ENCODE measurements at places on chromosomes 12 and 14.
A peak's percentile ranks its signal among the peaks of the same experiment; 100 is the strongest.

GRCh38 chr14:42113358-42114069 lies 506.8 kb downstream of the LRFN5 start:
- no peak for DNase-seq

DNA sequence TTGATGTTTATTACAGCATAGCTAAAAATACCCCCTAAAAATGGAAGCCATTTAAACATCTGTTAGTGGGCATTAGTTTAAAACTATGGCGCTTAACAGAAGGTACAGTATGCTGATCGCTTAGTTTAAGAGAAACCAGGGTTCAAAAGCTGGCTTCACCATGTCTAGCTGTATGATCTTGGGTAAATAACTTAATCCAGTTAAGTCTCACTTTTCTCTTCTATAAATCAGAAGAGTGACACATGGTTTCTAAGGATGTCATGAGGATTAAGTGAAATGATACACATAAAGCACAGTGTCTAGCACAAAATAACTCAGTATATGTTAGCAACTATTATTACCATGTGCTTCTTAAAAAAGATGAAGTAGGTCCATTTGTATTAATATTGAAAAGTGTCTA lies 38.7 kb downstream of the STK38L start:
- no peak for DNase-seq

DNA sequence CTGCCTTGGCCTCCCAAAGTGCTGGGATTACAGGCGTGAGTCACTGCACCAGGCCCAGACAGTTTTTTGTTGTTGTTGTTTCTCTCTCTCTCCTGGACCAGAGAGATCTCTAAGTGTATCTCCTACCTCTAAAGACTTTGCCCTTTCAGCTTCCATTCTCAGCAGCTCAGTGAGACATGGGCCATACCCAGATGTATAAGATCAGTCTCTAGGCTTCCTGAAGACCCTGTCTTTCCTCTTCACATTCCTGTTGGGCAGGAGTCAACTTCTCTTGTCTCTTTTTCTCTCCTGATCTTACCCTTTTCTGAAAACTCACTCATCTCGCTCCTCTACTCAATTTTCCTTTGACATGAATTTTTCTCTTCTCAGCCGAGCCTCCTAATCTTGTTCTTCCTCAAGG lies 42.0 kb downstream of the KCNK13 start:
- no peak for DNase-seq

DNA sequence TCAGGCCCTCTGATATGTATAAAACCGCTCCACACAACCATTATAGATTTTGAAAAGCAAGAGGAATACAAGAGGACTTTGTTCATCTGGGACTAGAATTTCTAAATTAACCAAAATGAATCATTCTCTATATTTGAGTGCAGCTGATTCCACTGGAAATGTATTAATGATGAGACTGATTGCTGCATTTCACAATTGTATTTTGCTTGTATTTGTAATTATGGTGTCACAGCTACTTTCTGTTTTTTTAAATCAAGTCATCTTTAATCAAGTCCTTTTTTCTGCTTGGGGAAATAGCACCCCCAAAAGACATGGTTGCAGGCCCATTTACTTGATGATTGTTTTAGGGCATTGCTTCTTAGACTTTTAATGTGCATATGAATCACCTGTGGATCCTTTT lies 162.4 kb downstream of the KICS2 start:
- DNase-seq: no peak

- DNase-seq: no peak
These were observed 43.3 kb downstream of the GALNT8 start for GRCh38 chr12:4763549-4763948.

- no peak for DNase-seq
These were observed 161.2 kb downstream of the TMTC3 start for GRCh38 chr12:88303335-88303734.

- DNase-seq: no peak
These were observed 20.0 kb downstream of the ITGA7 start for GRCh38 chr12:55687746-55688145.

DNA sequence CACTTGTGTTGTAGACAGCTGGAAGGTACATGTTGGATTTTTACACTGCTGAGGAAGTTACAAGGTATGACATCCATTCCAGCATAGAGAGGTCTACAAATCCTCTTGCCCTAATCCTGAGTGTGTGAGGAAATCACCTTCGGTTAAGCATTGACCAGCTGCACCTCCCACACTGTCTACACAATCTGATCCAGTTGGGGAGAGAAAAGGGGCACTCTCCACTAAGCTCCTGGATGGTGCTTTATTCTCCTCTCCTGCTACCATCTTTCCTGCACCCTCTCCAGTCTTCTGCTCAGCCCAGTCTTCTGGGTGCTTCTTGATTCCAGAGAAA lies at the start of gene OR6J1:
Gene OR6J1, minus strand, starts transcription at position 48 of the 331 bp plus-strand sequence. CDS start 9,541 bp downstream, outside the sequence.
- no peak for DNase-seq

- DNase-seq: no peak
These were observed 2.9 kb downstream of the ABCD2 start for GRCh38 chr12:39616666-39617065.

DNA sequence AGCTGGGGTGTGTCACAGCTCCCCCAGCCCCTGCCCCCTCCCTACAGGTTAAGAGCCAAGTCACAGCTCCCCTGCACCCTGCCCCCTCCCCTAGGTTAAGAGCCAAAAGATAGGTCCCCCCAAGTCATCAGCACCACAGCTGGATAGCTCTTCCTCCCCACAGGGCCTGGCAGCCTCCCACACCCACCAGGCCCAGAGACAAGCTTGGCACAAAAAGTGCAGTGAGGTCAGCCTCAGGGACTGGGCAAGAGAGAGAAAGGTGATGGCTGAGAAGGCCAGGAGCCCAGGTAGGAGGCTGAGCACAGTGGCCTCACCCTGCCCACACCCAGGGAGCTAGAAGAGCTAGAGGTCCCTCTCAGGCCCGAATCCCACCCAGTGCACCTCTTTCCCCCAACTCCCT lies 8.7 kb downstream of the ITGA7 start:
- DNase-seq: no peak

- no peak for DNase-seq
These were observed 79.6 kb downstream of the PPM1A start for GRCh38 chr14:60328583-60328982.

DNA sequence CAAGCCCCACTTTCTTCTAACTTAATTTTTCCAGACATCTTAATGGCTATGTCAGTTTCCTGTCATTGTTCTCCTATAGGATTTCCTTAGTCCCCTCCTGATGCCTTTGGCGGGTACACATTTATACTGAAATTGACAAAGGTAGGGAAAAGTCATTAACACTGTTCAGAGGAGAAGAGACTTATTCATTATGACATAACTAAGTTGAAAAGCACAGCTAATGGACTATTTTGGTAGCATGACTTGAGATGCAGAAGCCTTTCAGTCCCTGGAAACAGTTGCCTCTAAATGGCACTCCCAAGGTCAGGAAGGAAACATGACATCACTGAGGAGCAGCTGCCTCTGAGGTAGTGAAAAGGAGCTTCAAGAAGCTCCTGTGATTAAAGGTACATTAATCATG lies 317.5 kb upstream of the KITLG start:
- no peak for DNase-seq

GRCh38 chr12:4817880-4818279 lies 91.8 kb upstream of the KCNA1 start:
- no peak for DNase-seq

DNA sequence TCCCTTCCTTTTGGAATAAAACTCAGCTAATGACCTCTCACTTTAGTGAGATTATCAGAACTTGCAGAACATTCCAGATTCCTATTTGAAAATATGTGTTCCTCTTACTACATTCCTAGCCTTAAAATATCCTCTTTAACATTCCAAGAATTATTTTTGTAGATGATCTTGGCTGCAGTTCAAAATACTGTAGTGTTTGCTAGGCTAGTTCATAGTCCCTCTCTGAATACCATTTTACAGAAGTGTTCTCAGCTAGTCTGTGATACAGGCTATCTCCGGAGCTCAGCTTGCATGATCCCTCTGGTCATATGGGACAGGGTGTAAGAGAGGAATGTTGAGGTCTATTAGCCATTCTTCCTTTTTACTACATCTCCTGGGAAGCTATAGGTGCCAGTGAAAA lies 17.6 kb upstream of the GPR33 start:
- DNase-seq: peak; percentile 68

DNA sequence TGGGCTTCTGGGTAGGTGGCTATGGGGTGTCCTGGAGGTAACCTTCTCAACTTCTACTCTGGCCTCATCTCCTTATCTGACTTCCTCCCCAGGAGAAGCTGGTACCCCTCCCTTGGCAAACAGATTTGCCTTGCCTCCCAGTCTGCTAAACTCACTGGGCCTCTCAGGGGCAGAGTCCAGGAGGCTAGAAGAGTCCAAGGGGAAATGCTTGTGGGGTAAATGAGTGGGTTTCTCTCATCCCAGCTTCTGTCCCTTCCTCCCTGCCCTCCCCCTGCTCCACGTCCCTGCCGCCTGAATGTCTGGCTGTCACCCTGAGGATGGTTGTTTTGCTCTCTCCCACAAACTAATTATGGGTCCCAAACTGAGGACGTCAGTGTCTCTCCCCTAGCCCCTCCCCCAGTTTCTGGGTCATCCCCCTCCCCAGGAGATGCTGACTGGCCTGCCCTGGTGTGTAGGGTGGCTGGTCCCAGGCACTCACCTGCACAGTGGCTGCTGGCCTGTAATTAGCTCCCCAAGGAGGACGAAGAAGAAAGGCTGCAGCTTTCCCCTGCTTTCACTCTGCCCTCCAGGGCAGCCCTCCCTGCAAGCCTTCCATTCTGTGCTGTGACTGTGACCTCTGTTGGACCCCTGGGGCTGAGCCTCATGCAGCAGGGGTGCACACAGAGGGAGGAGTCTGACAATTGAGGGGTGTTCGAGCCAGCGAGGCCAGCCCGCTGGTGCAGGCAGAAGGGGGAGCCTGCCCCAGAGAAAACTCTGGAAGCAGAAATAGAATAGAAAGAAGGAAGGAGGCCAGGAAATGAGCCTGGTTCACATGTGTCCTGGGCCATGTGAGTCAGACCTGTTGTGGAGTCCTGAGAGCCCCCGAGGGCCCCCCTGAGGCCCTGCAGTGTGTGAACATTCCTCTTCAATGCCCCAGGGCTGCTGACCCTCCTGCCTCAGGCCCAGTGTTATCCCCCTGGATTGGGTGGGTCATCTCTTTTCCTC lies at the start of gene LRP1-AS:
Gene LRP1-AS, minus strand, starts transcription at position 659 of the 984 bp plus-strand sequence.
- no peak for DNase-seq

- DNase-seq: no peak
These were observed 11.7 kb upstream of the RAD51AP1 start for GRCh38 chr12:4526923-4527546.

DNA sequence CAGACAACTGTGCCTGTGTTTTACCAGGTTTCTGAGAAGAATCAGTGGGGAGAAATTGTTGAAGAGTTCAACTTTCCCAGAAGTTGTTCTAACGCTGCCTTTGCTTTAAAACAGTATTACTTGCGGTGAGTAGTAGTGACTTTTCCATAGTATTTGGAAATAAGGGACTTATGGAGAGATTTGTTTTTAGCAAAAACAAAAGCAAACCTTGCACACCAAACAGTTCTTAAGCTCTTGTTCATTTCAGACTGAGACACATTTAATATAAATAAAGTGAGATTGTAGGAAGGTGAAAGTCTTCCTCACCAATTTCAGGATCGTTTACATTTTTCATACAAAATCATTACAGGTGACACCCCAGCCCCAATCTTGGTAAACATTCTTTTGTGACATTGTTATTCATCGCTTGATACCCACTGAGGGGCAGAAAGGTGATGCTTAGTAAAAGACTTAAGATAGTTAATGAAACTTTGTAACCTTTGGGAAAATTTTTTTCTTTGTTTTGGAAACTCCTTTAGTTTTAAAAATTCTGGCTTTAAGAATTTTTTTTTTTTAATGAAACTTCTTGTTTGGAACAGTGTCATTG lies 1.8 kb downstream of the ARID2 start:
- DNase-seq: no peak

GRCh38 chr12:69649529-69649928 lies 38.8 kb upstream of the LRRC10 start:
- DNase-seq: no peak

- DNase-seq: no peak
These were observed 2.7 kb downstream of the ASPG start for GRCh38 chr14:104087981-104088850.

- DNase-seq: no peak
These were observed 30.8 kb upstream of the BDKRB2 start for GRCh38 chr14:96173636-96174475.

- no peak for DNase-seq
These were observed 393.9 kb downstream of the ADAMTS20 start for GRCh38 chr12:43158126-43158525.

DNA sequence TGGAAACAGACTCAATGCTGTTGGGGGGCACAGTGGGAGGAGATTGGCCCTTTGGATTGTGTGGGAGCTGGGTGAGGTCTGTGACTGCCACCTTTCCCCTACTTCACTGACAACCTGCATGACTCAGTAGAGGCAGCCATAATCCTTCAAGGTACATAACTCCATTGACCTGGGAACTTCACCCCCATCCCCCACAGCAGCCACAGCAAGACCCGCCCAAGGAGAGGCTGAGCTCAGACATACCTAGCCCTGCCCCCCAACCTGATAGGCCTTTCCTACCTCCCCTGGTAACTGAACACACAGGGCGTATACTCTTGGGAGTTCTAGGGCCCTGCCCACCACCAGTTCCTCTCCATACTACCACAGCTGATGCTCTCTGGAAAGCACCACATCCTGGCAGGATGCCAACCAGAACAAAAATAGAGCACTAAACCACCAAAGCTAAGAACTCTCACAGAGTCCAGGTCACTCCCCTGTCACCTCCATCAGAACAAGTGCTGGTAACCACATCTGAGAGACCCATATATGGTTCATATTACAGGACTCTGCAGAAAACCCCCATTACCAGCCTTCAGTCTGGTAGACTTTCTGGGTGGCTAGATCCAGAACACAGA lies 703.9 kb downstream of the FSCB start:
- no peak for DNase-seq

- DNase-seq: no peak
These were observed 262.7 kb upstream of the ALG10B start for GRCh38 chr12:38053655-38054464.

DNA sequence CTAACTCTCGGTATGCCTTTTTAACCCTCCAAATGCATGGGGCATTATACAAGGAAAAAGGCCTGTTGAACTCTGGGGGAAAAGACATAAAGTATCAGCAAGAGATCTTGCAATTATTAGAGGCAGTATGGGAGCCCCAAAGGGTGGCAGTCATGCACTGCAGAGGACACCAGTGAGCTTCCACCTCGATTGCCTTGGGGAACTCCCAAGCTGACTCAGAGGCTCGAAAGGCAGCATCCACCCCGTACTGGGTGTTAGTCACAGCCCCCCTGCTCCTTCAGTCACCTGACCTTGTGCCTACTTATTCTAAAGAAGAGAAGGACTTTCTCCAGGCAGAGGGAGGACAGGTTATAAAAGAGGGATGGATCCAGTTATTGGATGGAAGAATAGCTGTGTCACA lies 781.4 kb upstream of the TMEM132C start:
- DNase-seq: peak; percentile 53

DNA sequence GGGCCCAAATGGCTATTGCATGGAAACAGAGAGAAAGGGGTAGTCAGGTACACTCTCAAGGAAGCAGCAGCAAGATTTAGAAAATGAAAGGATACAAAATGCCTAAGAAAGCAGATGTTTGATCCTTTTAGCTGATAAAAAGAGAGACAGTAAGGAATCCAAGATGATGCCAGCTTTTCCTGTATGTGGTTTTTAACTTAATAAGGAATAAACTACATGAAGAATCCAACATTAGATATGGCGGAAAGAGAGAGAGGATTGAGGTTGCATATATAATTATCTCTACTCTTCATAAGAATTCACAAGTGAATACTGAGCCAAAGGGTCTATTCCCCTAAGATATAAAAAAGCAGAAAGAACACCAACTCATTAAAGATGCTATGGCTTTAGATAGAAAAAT lies 11.6 kb downstream of the TMED10 start:
- DNase-seq: no peak

- no peak for DNase-seq
These were observed 20.8 kb downstream of the MLXIP start for GRCh38 chr12:122099280-122099749.

Data from fibroblast of skin of left biceps (primary cell).